ENCODE measurements at places on chromosomes 11 and 22.
A peak's percentile ranks its signal among the peaks of the same experiment; 100 is the strongest.

DNA sequence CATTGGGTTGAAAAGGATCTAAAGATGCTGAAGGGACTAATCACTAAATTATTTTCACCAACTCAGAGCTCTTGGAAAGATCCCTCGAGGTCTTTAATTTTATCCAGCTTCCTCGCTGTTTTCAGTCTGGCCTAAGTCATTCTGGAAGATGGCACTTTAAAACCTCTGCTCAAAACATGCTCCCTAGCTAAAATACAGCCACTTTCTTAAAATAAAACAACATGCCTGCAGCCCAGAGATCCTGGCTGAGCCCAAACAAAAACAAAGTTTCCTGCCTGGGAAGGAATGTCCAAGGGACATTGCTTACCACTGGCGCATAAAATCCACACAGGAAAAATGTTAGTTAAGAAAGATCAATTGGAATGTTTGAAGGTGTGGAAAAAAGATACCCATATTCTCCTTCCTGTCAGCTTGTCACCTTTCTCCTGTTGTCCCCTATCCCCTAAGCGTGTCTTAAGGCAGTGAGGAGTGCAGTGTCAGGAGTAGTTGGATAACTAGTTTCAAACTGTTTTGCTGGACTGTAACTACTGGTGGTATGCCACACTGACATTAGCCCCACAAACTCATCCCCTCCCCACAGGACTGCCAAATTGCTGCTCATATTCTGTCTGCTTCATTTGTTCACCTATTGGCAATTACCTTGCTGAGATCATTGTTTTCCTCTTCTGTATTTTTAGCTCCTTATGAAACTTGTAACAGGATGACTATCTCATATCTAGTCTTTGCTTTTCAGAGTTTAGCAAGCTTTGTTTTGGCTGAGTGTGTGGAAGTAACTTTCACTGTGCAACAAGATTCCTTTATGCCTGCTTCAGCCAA, 108.3 kb upstream of the SESN3 start:
- DNase-seq, result no peak

- DNase-seq, result no peak
Measured at GRCh38 chr11:2220173-2220771, 48.7 kb upstream of the TH start.

DNA sequence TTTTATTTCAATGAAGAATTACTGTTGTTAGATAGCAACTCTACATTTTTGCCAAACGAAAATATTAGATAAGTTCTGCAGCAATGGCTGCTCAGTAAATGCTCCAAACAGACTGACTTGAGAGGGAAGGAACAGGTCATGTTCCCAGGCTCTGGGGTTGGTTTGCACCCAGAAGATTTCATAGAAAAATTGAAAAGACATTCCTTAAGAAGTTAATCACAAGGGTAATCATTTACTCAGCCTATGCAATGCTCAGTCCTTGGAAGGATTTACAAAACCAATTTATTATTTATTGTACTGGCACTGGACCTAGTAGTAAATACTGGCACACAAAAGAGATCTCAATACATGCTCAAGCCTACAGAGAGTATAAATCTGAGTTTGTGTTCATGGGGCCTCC, 179.1 kb upstream of the MTNR1B start:
- DNase-seq, result no peak

DNA sequence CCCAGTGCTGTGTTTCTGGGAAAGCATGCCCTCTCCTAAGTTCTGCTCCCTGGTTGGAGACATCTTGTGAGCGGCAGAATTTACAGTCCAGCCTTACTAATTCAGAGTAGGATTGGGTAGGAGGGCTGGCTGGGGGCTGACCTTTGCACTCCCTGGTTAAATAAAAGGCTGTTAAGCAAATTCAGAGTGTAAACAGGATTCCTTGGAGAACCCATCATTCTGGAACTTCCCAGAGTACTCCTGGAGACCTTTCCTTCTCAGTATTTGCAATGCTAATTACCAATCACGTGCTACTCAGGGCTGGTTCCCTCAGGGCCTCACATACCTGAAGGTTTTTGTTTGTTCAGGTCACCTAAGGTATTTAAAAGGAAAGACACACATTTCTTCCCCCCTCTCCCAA, 340.2 kb downstream of the TBC1D22A start:
- DNase-seq, result no peak

GRCh38 chr11:30960387-30960992, 374.3 kb upstream of the MPPED2 start:
- peak; percentile 35 for DNase-seq

- no peak for DNase-seq
Measured at GRCh38 chr11:73310661-73311393, 2.8 kb downstream of the ARHGEF17 start.

- DNase-seq, result no peak
Measured at GRCh38 chr11:32821517-32821916, 8.2 kb upstream of the PRRG4 start.

DNA sequence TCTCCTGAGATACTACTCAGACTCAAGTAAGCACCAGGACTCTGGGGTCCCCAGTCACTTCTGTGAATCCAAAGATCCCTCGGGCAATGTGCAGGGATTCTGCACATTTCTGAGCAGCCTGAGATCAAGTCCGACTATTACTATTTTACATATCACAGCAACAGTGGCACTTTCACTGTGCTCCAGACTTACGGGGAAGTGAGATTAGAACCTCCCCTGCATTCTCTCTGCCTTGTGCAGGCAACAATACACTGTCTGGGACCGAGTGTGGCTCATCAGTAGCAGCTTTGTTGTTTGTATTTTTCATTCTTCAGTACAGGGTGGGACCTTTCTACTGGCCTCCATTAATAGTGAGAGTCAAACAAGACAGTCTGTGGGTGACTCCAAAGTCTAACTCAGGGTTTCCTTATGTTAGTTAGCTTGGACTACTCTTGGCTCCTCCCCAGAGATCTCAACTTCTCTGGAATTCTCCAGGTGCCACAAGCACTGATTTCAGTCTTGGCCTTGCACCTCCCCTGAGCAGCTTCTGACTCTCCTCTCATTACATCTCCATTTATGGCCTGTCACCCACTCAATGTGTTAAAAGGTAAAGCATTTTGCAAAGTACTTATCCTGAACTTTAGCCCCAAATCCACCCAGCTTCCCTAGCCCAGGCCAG, 76.2 kb upstream of the TOP3B start:
- no peak for DNase-seq

GRCh38 chr22:34709641-34710040, 356.3 kb upstream of the ISX start:
- DNase-seq, result no peak

GRCh38 chr22:36326178-36327161, 61.3 kb downstream of the MYH9 start:
- no peak for DNase-seq

DNA sequence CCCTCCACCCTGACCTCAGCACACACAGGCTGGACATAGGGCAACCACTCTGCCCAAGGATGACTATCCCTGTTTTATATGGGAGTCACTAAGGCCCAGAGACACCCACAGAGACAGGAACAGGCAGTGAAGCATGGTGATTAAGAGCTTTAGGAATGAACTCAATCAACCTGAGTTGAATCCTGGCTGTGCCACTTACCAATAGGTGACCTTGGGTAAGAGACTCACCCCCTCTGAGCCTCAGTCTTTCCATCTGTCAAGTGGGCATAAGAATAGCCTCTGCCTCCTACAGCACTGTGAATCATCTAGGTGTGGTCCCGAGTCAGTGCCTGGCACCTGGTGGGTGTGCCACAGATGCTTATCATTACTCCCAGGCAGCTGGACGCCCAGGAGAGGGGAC, 6.8 kb downstream of the CRYBB1 start:
- DNase-seq, result no peak

DNA sequence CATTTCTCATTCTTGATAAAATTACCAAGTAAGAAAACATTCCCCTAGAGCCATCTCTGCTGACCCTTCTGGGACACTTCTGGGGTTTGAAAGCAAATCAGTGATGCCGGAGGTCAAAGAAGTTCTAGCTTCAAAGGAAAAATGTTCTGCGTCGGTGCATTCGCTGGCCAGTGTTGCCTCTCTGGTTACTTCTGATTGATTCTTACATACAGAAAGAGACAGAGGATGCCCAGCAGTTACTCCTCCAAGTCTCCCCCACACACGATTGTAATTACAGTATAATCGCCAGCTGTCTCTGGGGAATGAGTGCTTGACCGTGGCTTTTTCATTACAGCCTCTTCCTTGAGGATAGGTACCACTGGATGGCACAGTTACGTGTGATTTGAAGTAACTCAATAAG, 150.9 kb downstream of the SNX19 start:
- no peak for DNase-seq

DNA sequence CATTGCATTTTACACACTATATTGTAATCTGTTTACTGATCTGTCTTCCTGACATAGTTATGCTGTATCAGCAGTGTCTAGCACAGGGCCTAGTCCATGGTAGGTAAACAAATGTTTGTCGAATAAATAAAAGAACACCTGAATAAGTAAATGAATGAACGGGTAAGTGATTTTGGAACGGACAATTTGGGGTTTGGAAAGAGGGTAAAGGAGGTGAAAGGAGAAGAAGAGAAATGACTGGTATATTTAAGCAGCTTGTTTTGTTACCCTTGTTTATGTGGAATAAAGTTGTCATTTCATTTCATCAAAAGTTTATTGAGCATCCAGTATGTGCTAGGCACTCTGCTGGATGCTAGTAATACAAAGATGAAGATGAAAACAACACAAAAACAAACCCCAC, at the start of gene HEPN1:
TSS of gene HEPN1 (plus strand) at position 301 of the 400 bp plus-strand sequence.
- DNase-seq, result no peak

GRCh38 chr22:28429711-28430110, 249.9 kb downstream of the TTC28 start:
- no peak for DNase-seq

DNA sequence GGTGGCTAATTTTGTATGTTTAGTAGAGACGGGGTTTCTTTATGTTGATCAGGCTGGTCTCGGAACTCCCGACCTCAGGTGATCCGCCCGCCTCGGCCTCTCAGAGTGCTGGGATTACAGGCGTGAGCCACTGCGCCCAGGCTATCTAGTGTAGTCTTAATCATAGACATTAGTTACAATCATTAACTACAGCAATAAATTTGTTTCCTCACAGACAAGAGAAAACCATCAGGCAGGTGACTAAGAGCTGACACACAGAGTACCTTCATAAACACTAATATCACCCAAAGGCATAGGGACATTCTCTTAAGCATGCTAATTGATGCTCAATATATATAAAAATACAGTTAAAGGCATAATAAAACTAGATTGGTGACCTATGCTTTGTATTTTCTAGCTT, 19.4 kb downstream of the SDHD start:
- DNase-seq, result no peak

DNA sequence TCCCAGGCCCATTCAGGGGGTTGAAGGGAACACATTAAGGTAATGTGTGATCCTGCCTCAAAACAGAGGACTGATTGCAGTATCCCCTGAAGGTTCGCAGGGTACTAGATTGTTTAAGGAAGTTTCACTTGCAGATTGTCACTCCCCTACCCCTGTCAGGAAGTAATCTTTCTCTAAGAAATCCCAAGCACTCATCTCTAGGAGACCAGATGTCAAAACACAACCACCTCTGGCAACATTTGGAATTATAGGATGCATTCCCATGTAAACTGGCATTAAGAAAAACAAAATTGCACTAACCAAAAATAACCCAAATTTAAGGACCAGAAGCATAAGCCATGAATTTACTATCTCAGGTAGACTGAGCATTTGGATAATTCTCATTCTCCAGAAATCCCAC, 1.6 kb downstream of the MRPL17 start:
- no peak for DNase-seq

- DNase-seq, result no peak
Measured at GRCh38 chr11:3228445-3228829, 3.8 kb downstream of the MRGPRE start.

- DNase-seq, result no peak
Measured at GRCh38 chr11:13220148-13220547, 57.4 kb upstream of the BMAL1 start.

DNA sequence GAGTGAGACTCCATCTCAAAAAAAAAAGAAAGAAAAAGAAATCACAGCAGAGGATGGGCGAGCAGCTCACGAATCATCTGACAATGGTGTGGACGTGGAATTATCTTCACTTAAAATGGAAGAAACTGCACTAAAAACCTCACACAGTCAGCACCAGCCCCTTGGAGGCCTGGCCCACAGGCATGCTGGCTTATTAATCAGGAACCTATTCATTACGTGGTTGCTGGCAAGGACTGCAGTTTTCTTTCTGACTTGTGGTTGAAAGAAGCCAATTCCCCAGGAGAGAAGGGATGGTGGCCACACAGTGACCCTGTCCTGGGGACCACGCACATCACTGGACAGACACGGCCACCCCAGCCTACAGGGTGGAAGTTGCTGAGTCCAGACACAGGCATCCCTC, 401.1 kb downstream of the CTTN start:
- no peak for DNase-seq

- DNase-seq, result no peak
Measured at GRCh38 chr22:42168476-42168875, 37.9 kb upstream of the CYP2D6 start.

DNA sequence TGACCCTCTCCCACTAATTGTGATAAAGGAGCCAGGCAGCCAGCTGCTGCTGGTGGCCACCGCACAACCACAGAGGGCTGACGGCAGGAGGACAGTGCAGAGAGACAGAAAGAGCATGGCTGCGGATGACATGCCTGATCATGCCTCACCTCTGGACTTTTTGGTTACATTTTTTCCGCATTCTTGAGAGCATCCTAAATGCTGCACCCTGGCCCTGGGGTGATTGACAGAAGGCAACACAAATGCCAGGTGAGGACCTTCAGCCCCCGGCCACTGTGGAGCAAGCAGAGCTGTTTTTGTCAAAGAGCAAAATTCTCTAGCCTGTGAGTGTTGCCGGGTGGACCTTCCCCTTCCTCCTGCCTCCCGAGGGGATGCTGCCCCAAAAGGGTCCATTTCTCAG, 78.5 kb downstream of the RPS6KA4 start:
- no peak for DNase-seq

DNA sequence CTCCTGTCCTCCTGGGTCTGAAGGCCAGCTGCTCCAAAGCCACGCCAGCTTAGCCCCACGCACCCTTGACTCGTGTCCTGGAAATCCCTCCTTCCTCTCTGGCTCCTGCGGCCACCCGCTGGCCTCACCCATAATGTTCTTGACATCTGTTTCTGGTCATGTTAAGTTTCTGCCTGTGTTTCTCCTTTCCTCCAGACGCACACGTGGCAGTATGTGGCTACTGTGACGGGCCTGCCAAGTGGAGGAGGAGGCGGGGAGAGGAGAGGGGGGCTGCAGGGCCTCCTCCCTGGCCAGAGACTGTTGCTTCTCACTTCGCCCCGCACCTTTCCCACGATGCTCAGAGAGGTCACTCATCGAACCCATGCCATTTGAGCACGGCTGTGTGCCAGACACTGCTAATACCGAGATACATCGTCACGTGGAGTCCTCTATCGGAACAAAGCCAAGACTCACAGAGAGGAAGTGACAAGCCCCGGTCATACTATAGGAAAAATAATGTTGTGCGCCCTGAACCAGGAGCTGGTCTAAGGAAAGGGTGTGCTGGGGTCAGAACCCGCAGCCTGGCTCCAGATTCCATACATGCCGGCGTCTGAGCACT, 11.5 kb downstream of the C1QTNF6 start:
- DNase-seq, result no peak

- no peak for DNase-seq
Measured at GRCh38 chr11:61645179-61645868, 34.9 kb upstream of the DAGLA start.

GRCh38 chr22:24188705-24189248, 7.5 kb downstream of the SUSD2 start:
- DNase-seq, result no peak
